Activated T-cell treated with anti-CD3 and anti-CD28 coated beads, Interleukin-2, amount 50 U/mL, for 4 hours (primary cell): ENCODE measurements at places on chromosomes 2 and 18. TPM values are rescaled to one million over a fixed set of nuclear protein-coding genes. Genes with fewer than 3 reads are reported as not detected.

DNA sequence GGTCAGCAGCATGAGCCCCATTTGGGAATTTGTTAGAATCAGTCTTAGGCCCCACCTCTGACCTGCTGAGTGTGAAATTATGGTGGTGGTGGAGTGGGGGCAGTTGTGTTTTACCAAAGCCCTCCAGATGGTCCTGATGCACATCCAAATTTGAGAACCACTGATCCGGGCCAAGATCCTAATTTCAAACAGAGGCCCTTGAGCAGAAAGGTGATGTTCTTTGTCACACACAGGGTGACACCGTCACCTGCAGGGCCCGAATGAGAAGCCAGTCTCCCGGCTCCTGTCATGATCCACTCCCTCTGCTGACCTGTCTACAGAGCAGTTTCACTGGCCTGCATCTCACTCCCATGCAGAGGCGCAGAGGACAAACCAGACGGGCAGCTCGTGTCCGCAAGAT, 129.9 kb downstream of the TRIM43 start:
- no peak for DNase-seq

DNA sequence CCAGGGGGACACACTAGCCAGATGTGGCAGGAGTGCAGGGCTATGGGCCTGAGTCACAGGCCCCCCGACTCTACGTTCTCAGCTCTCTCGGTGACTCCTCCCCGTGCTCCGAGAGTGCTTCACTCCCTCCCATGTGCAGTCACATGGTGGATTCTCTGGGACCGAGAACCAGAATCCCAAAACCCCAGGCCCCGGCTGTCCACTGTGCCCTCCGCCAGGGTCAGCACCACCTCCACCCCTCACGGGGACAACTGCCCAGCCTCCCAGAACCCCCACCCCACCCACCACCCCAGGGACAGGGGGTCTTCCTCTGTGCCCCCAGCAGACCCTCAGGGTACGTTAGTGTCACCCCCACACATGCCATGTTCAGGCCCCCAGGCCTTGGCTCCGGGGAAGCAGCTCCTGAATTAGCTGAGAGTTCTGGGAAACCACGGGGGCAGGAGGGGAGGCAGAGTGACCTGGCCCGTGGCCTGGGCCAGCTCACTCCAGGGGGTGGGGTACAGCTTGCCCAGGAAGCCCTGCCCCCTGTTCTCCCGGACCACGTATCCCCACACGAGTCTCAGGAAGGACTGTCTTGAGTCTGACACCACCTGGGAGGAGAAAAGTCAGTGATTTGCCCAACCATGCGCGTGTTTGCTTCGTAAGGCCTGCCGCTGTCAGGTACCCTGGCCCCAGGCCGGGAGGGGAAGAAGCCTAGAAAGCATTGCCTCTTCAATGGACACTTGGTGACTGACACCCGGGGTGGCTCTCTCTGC, 4.4 kb downstream of the RAMP1 start:
- no peak for DNase-seq

GRCh38 chr18:67612281-67612680, 95.8 kb upstream of the DSEL start:
- DNase-seq, result no peak

MC4R gene
- not detected for total RNA-seq

GRCh38 chr2:17849275-17849674, 29.2 kb upstream of the KCNS3 start:
- no peak for DNase-seq

- no peak for DNase-seq
These were observed 40.6 kb upstream of the GCFC2 start for GRCh38 chr2:75751360-75751759.
